HS-27A (cell line): ENCODE measurements at places on chromosomes 16 and 17.

DNA sequence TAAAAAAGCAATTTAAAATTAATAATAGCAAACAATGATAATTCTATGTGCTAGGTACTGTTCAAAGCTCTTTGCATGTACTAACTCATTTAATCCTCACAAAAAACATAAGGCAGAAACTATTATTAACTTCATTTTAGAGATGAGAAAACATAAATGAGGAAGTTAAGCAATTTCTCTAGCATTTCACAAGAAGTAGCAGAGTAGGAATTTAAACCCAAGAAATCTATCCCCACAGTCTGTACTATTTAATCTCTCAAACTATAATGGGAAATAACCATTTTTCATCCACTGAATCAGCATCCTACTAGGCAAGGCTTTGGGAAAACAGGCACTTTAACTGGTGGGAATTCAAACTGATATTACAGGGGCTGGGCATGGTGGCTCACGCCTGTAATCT is 42.2 kb upstream of the INTS2 start:
- no peak for DNase-seq

DNA sequence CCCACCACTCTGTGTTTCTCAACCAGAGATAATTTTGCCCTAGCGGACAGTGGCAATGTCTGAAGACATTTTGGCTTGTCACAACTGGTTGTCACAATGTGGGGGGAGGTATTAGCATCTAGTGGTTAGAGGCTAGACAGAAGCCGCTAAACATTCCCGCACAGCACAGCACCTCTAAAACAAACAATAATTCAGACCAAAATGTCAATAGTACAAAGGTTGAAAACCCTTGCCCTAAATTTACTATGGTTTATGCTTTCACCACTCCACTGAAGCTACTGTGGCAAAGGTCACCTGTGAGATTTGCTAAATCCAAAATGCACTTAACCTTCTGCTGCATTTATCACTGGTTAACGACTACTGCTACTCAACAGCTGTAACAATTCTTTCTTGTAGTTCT is 14.1 kb downstream of the NUP88 start:
- DNase-seq: no peak

- no peak for DNase-seq
These were observed 13.3 kb upstream of the CRK start for GRCh38 chr17:1469231-1469852.

DNA sequence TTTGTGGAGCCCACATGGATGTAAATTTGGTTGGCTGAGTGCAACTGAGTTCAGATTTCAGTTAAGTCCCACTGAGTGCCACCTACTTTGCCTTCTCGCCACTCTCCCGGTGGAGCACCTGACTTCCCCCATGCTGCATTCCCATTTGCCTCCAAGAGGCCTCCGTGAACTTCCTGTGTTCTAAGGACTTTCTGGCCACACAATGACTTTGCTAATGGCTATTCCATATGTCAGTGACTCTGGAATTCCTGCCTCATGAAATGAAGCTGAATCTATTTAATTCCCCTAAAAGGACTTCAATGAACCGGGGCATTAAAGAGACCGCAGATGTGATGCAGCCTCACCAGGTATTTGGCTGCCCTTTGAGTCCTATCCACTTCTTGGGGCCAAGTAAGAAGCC is 29.9 kb downstream of the ABCC12 start:
- DNase-seq: no peak

DNA sequence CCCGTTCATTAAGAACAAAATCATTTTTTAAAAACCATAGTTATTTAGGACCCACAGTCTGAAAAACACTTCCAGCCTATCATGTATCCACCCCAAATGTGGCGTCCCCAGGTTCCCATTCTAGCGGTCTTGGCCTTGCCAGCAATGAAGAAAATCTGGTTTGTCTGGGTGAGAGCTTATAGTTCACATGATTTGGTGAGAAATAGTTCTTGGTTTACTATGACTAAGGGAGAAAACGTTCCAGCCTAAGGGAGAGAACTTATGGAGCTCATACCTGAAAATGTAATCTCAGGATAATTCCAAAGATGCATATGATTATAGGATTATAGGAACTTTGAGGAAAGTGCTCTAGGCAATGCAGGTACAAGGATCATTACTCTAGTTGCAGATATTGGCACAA is 4.8 kb downstream of the MARVELD3 start:
- no peak for DNase-seq

DNA sequence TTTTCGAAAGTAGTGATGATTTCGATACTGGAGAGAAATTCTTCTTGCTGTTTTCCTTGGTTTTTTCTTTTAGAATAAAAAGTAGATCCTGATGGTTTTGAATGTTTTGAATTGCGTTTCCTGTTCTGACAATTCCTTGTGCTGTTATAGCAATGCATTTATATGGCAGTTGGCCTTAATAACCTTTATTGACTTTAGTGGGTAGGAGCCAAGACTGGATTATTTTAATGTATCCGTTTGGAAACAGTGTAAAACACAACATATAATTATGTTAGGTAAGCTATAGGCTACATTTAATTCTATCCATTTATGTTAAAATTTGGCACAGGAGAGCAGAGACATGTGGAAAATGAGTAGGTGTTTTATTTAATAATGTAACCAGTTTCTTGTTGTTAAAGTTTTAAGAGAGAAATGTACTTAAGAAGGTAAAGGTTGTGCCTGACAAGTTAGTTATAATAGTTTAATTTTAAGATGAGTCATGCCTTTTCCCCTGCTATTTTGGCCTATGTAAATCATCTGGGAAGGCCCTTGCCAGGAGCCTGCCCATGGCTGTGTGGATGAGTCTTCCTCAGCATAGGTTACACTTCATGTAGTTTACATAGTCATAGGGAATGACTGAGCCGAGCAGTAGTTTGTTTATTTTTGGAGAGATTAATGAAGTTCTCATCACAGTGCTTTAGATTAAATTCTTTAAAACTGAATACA is 189.9 kb downstream of the FTO start:
- DNase-seq: no peak

- DNase-seq: no peak
These were observed 119.3 kb upstream of the TBX2 start for GRCh38 chr17:61280338-61280737.

DNA sequence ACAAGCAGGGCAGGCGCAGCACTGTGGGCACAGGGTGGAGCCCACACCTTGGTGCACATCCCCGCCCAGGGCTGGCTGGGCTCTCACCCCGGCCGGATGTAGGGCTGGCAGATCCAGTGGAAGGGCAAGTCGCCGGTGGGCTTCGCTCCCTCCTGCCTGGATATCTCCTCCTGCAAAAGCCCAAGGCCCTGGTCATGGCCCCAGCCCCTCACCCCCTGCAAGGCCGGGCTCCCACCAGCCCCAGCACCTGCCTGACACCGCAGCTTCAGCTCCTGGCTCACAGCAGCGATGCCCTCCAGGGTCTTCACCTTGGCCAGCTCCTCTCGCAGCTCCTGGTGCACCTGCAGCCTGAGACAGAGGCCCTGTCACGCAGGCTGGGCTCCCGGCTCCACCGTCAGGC is 5.0 kb downstream of the DUS1L start:
- DNase-seq: no peak

GRCh38 chr16:50441486-50442157 is 72.8 kb upstream of the BRD7 start:
- DNase-seq: no peak

- DNase-seq: peak; percentile 20
These were observed 13.3 kb downstream of the NXPH3 start for GRCh38 chr17:49588726-49589576.

DNA sequence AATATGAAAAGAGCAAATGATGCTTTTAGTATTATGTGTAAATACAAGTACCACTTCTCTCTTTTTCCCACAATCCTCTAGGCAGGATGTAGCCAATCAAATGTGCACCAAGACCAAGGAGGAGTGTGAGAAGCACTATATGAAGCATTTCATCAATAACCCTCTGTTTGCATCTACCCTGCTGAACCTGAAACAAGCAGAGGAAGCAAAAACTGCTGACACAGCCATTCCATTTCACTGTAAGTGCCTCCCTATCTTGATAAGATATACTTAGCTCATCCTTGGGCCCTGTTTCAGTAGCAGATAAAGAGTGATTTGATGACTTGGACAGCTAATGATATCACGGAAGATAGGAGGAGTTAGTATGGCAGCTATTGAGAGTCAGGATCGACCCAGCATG is 33.7 kb downstream of the TADA2A start:
- DNase-seq: no peak

DNA sequence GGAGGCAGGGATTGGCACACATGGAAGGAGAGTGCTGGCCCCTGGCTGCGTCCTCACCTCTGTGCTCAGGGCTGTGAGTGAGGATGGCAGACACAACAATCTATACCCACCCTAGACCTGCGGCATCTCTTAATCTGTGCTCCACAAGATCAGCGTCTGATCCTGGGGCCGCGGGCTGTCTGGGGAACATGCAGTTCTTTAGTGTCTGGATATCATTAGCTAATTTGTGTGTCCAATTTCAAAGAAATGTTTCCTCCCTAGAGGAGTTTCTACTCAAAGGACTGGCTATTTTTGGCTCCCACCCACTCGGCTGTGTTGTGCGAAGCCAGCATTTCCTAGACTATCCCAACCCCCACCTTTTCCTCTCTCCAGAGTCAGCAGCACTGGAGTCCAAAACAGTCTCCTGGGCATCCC is 93.8 kb downstream of the GRIN2A start:
- DNase-seq: no peak

DNA sequence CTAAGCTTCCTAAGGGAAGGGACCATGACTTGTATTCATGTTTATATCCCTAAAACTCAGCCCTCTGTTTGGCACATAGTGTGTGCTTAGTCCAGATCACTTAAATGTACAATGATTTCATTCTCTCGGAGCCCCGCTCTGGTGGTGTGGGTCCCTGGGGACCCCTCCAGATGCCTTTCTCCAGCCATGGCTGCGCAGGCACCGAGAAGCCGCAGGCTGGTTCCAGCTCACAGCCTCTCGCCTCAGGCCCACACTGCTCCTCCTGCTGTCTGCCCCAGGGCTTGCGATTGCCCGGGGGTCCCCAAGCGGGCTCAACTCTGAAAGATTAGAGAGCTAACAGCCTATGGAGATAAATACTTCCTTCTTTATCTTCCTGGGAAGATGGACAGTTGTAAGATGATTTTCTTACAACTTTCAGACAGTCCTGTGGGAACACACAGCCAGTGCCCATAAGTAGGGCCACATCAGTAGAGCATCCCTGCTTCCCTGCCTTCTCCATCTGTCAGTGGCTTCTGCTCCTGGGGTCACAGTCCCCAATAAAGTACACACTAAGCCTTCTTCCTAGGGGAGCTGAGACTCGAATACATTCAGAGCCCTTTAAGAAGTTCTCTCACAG is 66.2 kb downstream of the CENPV start:
- DNase-seq: no peak

- DNase-seq: no peak
These were observed 101.5 kb downstream of the SEC14L1 start for GRCh38 chr17:77242118-77242851.

GRCh38 chr17:67156269-67157199 is 88.5 kb downstream of the HELZ start:
- DNase-seq: no peak

DNA sequence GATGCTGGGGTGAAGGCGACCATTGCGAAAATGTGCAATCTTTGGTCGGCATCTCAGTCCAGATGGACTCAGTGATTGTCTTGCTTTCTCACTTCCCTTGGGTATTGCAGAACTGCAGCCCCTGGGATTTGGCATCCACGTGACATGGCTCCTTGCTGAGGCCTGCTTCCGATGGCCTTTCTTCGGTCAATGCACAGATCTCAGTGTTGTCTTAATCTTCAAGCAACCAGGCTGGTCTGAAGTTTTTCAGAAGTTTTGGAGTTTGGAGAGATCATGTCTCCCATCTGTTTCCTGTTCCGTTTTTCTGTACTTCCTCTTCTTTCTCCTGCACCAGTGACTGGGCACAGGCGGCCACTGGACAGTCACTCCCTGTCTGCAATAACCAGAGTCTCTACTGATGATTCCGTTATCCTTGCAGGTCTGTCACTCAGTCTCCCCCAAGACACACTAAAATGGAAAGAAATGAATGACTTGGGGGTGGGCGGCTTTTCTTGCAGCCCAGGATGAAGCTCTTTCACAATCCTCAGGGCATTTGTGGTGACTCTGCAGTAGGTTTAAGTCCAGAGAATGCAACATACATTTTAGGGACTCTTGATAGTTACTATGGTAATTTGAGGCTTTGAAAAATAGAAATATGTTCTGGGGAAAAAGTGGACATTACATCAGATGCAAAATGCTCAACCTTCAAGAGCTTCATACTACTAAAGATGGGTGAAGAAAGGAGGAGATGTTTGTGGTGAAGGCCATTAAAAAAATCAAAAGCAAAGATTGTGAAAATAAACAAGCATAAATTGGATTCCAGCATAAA is 106.3 kb upstream of the ZFHX3 start:
- DNase-seq: no peak

DNA sequence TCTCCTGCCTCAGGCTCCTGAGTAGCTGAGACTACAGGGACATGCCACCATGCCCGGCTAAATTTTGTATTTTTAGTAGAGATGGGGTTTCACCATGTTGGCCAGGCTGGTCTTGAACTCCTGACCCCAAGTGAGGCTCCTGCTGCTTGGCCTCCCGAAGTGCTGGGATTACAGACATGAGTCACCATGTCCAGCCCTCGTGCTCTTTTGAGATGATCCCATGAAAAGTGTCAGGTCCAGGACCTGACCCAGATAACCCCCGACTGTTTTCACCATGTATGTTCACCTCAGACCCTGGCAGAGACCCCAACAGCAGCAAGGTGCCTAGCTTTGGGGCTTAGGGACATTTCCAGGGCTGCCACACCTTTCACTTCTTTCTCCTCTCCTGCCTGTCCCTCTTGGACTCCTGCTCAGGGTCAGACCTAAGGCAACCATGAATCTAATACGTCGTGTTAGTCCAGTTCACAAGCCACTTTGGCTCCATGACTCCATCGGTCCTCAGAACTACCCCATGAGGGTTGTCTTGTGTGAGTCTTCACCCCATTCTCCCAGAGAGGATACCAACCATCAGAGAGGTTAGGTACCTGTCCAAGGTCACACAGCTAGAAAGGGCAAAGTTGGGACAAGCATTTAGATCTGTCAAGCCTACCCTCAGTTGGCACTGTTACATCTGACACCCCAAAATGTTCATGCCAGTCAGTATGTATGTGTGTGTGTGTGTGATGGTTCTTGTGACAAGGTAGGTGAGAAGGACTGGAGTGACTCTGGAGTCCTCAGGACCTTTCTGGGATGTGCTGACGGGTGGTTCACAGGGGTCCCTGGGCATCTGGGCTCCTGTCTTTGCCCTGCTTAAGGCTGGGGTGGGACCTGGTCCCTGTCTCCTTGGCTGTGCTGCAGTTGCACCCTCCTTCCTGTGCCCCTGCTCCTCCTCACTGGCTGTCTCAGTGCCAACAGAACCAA is 23.1 kb upstream of the MAP3K14 start:
- no peak for DNase-seq

GRCh38 chr17:12536021-12536420 is 129.7 kb upstream of the MYOCD start:
- DNase-seq: no peak

GRCh38 chr17:4573669-4574068 is 10.7 kb upstream of the SMTNL2 start:
- DNase-seq: no peak

- no peak for DNase-seq
These were observed 80.0 kb downstream of the MARCHF10 start for GRCh38 chr17:62727916-62728672.

GRCh38 chr16:87206646-87207451 is 110.3 kb downstream of the C16orf95 start:
- DNase-seq: no peak
